ENCODE measurements at places on chromosomes 7 and 10.

DNA sequence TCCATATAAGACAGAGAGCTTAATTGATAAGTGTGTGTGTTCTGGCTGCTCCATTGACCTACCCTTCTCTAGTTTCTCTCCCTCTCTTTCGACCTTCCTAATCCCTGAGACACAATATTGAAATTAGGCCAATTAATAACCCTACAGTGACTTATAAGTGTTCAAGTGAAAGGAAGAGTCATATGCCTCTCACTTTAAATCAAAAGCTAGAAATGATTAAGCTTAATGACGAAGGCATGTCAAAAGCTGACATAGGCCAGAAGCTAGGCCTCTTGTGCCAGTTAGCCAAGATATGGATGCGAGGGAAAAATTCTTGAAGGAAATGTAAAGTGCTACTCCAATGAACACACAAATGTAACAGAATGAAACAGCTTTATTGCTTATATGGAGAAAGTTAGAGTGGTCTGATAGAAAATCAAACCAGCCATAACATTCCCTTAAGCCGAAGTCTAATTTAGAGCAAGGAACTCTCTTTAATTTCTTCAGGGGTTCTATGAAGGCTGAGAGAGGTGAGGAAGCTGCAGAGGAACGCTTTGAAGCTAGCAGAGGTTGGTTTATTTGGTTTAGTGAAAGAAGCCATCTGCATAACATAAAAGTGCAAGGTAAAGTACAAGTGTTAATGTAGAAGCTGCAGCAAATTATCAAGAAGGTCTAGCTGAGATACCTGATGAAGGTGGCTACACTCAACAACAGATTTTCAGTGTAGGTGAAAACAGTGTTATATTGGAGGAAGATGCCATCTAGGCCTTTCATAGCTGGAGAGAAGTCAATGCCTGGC is 53.8 kb downstream of the ST7 start:
- DNase-seq = no peak

GRCh38 chr10:72162978-72163377 is 52.8 kb upstream of the ANAPC16 start:
- DNase-seq = no peak

DNA sequence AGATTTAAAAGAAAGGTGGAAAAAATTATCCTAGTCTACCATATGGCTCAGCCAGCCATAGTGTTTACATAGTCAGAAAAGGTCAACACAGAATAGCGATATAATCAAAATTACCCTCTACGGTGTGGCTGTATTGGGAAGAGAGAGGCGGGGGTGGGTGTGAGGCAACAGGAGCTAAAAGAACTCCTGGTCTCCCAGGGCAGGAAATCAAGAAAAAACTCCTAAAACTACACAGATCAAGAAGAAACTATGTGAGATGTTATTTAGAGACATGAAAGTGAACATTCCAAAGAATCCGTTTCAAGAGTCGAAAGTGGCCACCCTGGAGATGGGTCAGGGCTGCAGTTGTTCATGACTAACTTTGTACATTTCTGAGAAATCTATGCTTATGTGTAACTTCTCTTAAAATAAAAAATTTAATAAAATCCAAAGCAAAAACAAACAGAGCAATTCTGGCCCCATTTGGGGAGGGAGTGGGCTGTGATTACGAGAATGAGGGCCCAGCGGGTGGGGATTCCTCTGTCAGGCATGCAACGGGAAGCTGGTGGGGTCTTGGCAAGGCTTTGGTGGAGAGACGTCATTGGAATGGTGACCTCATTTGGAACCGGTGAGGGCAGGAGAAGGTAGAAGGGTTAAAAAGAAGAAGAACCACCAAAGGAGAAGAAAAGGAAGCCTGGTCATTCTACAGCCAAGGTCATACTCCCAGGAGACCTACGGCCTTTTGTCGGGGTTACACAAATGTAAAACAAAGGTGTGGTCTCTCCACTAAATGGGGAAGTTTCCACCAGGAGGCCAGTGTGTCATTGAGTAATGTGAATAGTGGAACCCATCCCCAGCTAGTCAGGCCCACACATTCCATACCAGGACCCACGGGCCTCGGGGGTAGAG is 71.2 kb upstream of the DUSP5 start:
- peak; percentile 95 for DNase-seq

GRCh38 chr10:101284101-101284743 is 55.0 kb upstream of the LBX1 start:
- no peak for DNase-seq

GRCh38 chr10:7890781-7891180 is 72.5 kb downstream of the TAF3 start:
- DNase-seq = no peak

- DNase-seq = no peak
Observed at GRCh38 chr10:3652886-3653285, 132.1 kb downstream of the KLF6 start.

DNA sequence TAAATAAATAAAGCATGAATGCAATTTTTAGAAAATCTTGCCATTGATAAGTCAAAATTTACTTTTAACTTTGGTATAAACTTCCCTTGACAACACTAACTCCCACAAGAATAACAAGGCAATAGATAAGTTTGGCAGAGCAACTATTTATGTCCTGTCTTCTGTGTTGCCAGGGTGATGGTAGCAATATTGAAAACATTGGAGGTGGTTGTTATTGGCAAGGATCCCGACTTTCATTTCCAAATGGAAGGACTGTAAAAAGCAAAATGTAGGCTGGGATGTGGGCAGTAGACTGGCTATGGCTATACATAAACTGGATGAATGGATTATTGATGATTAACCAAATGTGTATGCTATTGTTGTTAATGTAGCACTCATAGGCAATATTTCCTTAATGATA is 134.9 kb upstream of the CACNA2D1 start:
- no peak for DNase-seq

DNA sequence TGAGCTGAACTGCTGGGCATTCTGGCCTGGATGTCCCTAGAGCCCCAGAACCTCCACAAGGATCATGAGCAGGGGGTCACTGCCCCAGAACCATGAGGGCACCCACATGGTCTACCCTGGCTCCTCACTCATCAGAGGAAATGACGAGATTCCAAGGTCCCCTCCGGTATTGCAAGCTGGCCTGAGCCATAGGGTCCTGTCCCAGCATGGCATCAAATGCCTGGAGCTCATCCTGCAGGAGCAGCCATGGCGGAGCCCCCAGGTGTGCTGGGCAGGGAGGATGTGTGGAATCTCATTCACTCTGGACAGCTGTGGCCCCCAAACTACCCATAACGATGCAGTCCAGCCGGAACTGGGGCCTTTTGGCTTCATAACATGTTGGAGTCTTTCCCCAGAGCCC is 66.6 kb upstream of the ANTXRL start:
- DNase-seq = no peak

- DNase-seq = no peak
Observed at GRCh38 chr7:122561326-122561725, 137.6 kb downstream of the RNF133 start.

- DNase-seq = no peak
Observed at GRCh38 chr7:26083113-26083512, 68.9 kb upstream of the NFE2L3 start.

- DNase-seq = no peak
Observed at GRCh38 chr7:51158211-51158610, 158.4 kb downstream of the COBL start.

DNA sequence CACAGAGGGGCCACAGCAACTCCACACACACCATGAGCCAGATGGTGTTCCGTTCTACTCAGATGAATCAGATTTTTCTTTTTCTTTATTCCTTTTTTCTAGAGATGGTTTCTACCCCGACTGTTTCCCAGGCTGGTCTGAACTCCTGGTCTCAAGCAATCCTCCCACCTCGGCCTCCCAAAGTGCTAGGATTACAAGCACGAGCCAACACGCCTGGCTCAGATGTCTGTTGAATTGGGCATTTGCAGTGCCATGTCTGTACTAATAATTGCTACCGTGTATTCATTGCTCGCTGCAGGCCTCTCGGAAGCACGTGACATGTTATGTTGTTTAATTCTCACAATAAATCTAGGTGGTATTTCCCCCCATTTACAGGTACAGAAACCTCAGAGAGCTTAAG is 67.2 kb downstream of the RABGEF1 start:
- DNase-seq = no peak

- no peak for DNase-seq
Observed at GRCh38 chr7:37218956-37219355, 229.7 kb downstream of the ELMO1 start.

DNA sequence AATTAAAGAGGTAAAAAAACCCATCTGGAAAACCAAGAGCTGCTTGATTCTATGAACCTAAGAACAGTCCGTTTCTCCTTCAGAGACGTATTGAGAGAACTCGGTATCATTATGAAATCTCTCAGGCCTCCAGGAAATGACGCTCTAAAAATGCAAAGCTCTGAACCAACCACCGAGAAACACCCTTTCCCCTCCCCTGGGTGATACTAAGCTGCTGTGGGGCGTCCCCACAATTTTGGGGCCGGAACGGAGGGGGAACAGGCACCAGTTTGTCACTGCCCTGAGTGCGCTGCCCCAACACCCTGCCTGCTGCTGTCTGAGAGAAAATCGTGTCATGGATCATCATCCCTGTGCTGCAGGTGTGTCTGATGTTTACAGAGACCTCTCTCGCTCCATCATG is 509.5 kb downstream of the DNAJB6 start:
- no peak for DNase-seq

GRCh38 chr7:81002421-81002820 is 83.6 kb upstream of the SEMA3C start:
- no peak for DNase-seq

DNA sequence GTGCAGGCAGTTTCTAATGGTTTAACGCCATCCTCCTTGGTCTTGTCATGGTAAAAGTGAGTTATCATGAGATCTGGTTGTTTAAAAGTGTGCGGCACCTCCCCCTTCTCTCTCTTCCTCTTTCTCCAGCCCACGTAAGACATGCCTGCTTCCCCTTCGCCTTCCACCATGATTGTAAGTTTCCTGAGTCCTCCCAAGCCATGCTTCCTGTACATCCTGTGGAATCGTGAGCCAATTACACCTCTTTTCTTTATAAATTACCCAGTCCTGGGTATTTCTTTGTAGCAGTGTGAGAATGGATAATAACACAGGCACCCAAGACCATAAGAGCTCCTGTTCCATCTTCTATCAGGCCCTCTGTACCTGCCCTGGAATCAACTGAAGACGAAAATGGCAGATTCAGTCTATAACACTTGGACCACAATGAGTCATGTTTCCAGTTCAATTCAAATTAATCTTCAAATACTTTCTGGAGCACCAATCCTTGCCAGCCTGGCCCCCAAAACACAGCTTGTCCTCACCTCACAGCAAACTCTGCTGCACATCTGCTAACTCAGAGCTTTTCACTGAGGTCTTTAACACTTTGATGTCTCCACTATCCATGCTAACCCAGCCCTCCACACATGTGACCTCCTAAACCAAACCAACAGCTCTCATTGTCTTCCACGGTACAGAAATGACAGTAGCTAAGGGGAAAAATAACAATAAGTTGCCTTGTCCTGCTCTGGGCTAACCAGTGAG is 73.2 kb downstream of the SFMBT2 start:
- DNase-seq = no peak

DNA sequence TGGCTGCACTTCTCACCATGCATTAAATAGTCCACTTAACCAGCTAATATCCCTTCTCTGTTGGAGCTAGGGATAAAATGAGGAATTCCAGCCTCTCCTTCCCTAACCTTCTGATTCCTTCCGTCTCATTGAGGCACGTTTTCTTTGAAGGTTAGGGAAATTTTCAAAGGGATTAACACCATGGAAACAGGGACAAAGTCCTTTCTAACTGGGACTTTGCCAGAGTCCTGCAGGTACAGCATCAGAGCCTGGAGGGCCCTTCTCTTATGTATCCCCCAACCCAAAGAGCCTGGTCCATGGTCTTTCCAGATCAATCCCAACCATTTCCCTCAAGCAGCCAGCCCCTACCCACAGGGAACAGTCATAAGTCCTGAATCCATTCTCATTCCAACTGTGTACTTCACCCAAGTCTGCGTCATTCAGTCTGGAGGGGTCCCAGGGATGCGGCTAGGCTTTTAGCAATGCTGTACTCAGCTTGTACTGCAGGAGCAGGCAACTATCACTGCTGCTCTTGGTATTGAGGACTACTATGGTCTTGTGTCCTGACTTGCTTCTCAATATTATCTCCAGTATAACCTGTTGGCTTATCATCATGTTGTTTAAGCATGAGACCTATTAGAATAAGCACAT is 34.6 kb upstream of the CROT start:
- DNase-seq = no peak

GRCh38 chr7:44978511-44979366 is at the start of gene MYO1G:
MYO1G (minus strand) TSS chr7:44979015; CDS start chr7:44978961, 54 bp downstream.
- no peak for DNase-seq

- DNase-seq = no peak
Observed at GRCh38 chr10:97905276-97905675, 55.6 kb downstream of the GOLGA7B start.

GRCh38 chr7:82384051-82384464 is 59.5 kb downstream of the CACNA2D1 start:
- DNase-seq = no peak

DNA sequence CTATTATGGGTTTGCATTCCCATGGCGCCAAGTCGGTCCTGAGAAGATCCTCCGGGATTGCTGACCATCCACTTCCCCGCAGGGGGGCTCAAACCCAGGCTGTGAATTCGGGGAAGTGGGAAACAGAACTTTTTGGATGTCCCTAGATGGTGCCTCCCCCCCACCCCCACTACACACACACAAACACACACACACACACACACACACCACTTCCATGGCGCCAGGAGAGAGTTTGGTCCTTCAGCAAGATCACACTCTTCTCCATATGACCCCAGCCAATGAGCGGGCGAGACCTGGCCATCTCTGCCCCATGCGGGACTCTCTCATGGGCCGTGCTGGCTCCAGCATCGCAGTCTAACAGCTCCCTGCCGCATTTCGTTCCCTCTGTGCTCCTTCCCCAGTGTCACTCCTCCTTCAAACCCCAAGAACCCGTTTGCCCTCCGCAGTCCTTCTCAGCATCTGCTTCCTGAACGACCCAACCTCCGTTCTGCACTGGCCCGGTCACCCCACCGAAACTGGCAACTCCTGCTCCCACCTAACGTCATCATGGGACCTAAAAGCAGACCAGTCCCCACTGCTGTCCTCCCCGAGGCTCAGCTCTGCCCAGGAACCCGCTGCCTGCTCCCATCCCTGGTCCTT is 32.1 kb upstream of the TNRC18 start:
- no peak for DNase-seq

- no peak for DNase-seq
Observed at GRCh38 chr7:105718511-105718925, 137.2 kb upstream of the EFCAB10 start.

- no peak for DNase-seq
Observed at GRCh38 chr7:40418983-40419382, 284.2 kb downstream of the SUGCT start.

All from AG04449 (cell line).